ENCODE measurements at places on chromosomes 3 and 15.

GRCh38 chr3:6578526-6578925, 282.4 kb upstream of the GRM7 start:
- DNase-seq = no peak

- DNase-seq = no peak
Observed at GRCh38 chr3:57943525-57944495, 64.4 kb upstream of the FLNB start.

GRCh38 chr3:190227064-190227463, 95.2 kb downstream of the CLDN1 start:
- DNase-seq = no peak

GRCh38 chr15:69909719-69910444, 187.8 kb downstream of the TLE3 start:
- DNase-seq = no peak

DNA sequence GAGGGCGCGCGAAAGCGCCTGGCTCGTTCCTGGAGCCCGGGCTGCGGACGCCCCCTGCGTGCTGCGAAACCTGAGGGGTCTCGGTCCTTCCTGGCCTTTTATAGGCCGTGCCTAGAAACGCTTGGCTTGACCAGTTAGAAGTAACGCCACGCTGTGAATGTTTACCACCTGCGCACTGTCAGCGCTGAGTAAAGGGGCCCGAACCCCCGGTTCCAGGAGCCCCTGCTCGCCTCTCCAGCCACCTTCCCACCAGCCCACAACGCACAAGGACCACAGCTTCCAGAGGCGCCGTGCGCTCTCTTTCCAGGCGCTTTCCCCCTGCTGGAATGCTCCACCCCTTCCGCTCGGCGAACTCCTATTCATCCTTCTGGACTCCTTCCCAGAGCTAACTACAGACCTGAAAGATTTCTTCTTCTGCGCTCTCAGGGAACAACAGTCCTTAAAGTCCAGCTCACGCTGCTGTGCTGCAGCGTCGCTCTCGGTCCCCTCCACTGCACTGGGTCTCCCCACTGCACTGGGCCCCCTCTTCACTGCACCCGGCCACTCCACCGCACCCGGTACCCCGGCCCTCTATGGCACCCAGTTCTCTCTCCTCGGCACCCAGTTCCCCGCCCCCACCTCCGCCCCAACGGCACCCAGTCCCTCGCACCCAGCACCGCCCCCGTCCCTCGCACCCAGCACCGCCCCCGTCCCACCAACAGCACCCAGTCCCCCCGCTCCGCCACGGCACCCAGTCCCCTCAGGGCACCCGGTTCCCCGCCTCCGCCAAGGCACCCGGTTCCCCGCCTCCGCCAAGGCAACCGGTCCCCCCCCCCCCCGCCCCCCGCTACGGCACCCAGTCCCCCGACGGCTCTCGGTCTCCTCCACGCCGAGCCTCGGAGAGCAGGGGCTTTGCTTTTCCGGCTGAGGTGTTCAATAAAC, 69.8 kb downstream of the SQOR start:
- DNase-seq = no peak

DNA sequence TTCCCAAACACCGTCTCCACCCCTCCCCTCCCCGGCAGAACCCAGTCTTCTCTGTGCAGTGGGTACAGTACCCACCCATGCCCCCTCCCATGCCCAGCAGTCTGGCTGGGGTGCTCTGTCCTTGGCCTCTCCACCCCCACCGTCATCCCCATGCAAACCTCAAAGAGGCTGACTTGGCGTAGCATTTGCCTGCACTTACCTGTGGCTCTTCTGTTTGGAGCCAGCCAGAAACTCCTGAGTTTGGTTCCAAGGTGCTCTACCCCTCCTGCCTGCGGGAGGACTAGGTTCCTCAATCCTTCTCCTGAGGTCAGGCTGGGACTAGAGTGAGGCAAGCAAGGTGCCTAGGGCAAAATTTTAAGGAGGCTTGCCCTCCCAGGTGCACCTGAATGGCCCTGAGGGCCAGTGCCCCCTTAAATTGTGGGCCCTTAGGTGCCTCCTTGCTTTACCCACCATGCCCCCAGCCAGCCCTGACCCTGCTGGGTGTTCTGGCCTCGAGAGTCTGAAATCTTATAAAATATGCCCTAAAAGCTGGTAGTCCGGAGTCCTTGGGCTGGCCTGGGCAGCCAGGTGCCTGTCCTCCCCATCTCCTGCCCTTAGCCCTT, 47.1 kb upstream of the C15orf39 start:
- DNase-seq = no peak

DNA sequence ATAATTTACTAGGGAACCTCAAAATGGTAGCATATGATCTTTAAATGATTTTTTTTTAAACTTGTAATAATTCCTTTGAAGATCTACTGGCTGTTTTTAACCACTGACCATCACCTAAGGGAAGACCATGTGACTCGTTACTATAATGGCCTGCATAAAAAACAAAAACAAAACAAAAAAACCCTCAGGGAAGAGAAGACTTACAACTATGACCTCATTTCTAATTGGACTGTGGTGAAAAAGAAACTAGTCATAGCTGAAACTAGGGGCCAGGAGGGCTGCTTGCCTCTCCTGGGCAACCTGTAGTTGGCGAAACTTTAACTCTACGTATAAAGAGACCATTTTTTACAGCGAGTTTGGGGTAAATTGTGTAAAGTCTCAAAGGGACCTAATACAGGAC, 23.0 kb downstream of the PAQR9 start:
- DNase-seq = no peak

GRCh38 chr3:195224980-195225580, 45.9 kb downstream of the XXYLT1 start:
- DNase-seq = no peak

DNA sequence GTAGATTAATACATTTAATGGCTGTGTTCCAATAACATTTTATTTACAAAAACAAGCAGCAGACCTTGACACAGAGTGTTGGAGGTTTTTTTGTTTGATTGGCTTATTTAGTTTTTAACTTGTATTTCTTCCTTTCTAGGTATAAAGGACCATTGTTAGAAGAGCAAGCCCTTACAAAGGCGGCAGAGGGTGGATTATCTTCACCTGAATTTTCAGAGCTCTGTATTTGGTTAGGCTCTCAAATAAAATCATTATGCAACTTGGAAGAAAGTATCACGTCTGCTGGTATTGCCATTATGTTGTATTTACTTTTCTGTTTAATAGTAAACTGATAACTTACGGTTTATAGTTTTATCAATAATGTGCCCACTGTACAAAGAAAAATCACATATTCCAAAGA, 10.0 kb downstream of the FAM98B start:
- no peak for DNase-seq
